ENCODE measurements at places on chromosomes 1 and 21.
A peak's percentile ranks its signal among the peaks of the same experiment; 100 is the strongest.

DNA sequence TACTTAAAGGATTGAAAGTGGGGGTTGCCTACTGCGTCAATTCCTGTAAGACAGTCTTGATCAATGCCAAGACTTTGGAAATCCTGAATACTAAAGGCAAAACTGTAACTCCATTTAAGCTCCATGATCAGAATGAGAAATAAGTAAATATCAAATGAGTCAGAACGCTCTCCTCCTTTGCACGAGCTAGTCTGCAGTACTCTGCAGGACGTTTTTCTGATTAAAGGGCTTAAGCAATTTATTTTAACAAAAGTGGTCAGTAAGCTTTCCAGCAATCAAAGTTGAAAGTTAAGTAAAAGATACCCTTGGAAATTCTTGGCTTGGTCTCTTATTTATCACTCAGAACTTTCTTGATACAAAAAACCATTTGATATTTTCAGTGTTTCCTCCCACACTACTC is 35.7 kb upstream of the ARHGAP29 start:
- DNase-seq: no peak

DNA sequence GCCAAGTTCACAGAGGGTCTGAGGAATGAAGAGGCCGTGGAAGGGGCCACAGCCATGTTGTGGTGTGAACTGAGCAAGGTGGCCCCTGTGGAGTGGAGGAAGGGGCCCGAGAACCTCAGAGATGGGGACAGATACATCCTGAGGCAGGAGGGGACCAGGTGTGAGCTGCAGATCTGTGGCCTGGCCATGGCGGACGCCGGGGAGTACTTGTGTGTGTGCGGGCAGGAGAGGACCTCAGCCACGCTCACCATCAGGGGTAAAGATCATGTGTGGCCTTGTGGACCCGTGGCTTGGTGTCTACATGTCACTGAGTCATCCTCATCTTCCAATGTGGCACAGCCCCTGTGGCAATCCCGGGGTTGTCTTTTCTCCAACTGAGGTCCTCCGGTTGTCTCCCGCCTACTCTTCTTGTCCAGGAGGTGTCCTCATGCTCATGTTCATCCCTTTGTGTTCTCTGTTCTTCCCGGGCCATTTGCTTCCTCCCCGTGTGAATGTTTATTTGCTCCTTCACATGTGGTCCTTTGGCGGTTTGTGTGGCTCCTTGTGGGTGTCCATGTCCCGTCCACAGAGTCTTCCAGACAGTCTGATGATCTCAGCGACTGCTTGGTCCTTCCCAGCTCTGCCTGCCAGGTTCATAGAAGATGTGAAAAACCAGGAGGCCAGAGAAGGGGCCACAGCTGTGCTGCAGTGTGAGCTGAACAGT is 84.2 kb downstream of the OBSCN start:
- DNase-seq: no peak

- DNase-seq: no peak
Measured at GRCh38 chr1:201828217-201828819, 639 bp upstream of the IPO9 start.

DNA sequence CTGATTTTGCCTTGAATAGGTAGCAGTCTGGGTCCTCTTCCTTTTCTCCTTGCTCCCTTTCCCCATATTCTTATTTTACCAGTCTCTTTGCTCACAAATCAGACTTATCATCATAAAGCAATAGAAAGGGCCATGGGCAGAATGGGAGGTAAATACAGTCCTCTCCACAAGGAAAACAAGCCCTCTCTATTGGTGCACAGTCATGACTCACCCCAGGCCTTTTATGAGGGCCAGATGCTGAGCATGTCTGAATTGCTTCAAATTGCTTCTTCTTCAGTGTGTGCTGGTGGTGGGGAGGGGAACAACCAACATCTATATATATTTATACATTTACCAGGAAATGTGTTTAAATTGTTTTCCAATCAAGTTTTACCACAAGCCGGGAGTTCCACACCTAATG is 75.2 kb downstream of the GFI1 start:
- no peak for DNase-seq

GRCh38 chr1:153343811-153344717 is 4.6 kb downstream of the PGLYRP4 start:
- DNase-seq: no peak

DNA sequence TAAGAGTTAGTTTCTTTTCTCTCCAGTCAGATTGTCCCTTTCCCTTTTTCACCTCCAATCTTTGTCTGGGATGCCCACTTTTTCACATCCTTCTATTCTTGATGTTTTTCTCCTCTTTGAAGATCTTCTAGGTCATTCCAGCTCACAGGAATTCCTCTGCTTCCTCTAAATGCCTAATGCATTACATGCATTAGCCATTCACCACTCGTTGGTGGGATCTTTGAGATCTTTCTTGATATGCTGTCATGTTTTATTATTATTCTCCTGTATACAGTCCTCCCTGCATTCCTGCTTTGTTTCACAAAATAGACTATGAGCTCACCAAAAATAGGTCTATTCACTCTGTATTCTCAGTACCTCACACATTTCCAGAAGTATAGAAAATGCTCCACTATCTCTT is 129.0 kb downstream of the LYPLAL1 start:
- no peak for DNase-seq

GRCh38 chr1:166036092-166036491 is 130.7 kb downstream of the FAM78B start:
- DNase-seq: no peak

GRCh38 chr1:216670118-216670883 is 52.9 kb downstream of the ESRRG start:
- DNase-seq: no peak

DNA sequence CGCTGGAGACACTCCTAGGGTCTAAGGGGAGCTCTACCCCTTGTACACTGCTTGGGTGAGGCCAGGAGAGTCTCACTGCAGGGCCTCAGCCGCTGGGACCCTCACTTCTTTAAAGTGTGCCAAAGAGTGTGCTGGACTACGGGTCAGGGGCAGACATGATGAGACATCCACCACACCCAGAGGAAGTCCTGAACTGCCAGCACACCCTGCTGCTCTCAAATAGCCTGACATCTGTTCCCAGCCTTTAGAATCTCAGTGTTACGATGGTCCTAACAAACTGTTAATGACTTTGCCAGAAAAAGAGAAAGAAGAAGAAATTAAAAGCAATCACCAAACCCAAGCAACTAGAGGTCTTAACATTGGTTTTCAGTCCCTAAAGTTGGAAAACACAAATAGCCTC is 49.0 kb downstream of the MRPL37 start:
- no peak for DNase-seq

GRCh38 chr21:42062236-42063022 is 8.7 kb upstream of the UMODL1 start:
- peak; percentile 96 for DNase-seq

- DNase-seq: no peak
Measured at GRCh38 chr1:56509713-56510641, 69.4 kb downstream of the PLPP3 start.

GRCh38 chr1:224592636-224593582 is 23.2 kb upstream of the CNIH3 start:
- no peak for DNase-seq

DNA sequence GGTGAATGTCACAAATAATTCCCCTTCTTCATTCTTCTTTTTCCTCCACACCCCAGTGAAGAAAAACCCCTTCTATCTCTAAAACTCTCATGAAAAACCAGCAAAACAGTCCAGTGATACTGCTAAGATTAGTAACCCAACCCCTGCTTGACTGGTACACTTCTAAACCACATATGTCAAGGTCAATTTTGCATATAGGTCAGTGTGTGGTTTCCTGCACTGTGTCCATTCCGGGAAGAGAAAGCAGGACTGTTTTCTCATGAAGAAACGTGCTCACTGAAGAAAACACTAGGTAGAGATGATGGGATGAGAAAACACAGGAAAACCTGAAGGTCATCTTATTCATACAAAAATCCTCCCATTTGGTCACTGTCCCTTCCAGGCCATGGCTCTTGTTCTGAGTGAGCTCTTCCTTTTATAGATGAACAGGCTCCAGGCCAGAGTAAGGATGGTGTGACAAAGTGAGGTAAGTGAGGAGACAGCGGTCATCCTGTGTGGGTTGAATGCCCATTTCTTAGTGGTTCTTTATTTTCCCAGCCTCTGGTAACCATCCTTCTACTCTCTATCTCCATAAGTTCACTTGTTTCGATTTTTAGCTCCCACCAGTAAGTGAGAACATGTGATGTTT is 122.7 kb downstream of the FASLG start:
- DNase-seq: peak; percentile 25

- DNase-seq: no peak
Measured at GRCh38 chr21:44552136-44552535, 831 bp upstream of the KRTAP10-2 start.

- no peak for DNase-seq
Measured at GRCh38 chr1:205613854-205614412, 17.9 kb downstream of the ELK4 start.

DNA sequence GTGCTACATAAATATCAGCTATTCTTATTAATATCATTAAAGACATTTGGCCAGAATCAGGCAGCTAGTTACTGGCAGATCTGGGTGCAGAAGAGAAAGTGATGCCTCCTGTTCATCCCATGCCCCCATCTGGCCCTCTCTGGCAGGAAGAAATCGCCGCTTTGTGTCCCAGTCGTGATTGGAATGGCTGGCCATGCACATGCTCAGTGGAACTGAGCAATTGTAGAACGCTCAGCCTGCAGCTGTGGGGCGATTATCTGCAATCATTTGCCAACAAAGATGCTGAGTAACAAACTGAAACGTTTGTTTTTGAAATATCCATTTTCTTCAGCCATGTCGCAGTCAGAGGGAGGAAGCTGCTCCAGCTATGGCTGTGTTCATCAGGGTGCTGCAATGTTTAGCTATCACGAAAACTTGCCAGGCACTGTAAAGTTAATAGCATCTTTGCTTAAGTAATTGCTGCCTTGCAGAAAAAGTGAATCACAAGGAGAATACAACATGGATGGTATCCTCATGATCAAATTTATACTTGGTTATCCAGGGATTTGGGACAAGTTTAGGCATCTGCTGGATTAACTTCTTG is 36.5 kb downstream of the NGF start:
- no peak for DNase-seq

GRCh38 chr1:225642177-225642576 is 10.7 kb downstream of the ENAH start:
- no peak for DNase-seq

DNA sequence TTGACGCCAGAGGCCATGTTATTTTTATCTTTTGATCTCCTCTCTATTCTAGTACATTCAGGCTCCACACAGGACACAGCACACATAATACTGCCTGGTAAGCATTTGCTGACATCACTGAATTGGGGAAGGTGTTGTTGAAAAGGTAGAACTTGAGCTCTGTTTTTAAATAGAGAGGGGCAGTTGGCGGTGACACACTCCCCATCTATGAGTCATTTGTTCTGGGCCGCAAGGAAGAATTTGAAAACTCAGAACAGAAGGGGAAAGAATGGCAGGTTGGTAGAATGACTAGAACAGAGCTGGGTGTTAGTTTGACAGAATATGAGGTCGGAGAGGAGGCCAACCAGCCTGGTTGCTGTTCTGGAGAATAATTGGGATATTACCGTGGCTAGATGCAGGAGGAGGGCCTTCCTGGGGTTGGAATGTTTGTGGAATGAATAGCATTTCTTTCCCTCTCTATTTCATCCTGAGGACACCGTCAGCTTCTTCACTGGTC is 52.1 kb upstream of the ERRFI1 start:
- DNase-seq: no peak

- DNase-seq: no peak
Measured at GRCh38 chr1:62384276-62385005, 52.4 kb upstream of the USP1 start.

GRCh38 chr1:17523321-17524041 is 16.0 kb upstream of the ARHGEF10L start:
- no peak for DNase-seq

DNA sequence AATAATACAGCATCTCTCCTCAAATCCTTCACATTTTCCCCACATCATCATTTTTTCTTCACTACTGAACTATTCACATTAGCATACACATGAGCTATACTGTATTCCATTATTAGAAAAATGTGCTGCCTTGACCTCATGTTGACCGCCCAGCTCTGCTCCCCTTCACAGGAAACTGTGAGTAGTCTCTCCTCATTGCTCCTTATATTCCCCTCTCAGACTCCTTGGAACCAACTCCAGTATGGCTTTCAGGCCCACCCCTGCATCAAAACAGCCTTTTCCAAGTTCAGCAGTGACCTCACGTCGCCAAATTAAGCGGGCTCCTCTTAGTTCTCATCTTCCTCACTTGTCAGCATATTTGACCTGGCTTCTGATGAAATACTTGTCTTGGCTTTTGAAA is 59.2 kb upstream of the SPAG17 start:
- DNase-seq: no peak

GRCh38 chr1:185375583-185375982 is 58.5 kb upstream of the IVNS1ABP start:
- no peak for DNase-seq

DNA sequence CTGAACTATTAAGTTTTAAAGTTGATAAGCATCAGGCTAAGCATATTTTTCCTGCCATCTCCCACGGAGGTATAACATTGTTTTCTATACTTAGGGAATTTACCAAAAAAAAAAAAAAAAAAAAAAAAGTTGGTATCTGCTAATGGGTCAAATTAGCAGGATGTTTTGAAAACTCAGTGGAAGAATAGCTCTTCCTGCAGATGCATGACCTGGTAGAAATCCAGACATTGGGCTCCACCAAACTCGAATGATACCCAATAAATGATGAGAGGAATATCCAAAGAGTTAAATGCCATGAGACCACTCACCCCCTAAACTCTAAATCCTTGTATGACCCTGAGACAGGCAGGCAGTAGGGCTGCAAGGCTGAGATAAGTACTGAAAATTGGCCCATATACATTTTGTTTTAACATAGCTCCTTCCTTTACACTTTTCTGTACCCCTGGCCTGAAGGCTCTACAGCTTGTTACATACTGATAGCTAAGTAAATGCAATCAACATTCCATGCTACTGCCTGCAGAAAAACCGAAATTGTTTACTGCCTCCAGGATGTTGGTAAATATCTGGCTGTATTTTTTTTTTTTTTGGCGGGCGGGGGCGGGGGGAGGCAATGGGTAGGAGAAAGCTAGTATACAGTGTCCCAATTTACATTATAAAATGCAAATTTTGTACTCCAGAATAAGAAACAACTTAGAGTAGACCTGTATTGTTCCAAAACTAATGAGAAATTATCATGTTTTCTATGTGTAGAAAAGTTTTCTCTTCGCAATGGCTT is 57.6 kb downstream of the NFIA start:
- no peak for DNase-seq

GRCh38 chr21:25343774-25344545 is 263.3 kb downstream of the MRPL39 start:
- no peak for DNase-seq

GRCh38 chr1:205008896-205009295 is 34.1 kb upstream of the CNTN2 start:
- DNase-seq: no peak

DNA sequence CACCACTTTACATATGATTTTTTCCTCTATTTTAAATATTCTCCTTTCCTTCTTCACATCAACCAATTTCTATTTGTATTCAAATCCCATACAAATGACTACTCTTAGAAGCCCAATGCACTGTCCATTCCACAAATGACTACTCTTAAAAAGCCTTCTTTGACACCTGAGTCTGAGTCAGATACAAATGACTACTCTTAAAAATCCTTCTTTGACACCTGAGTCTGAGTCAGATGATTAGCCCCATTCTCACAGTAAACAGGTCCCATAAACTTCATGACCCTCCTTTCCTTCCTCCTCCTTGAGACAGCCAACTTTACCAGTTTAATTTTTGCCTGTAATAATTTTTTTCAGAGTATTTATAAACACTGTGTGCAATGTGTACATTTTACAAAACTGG is 231.3 kb upstream of the USP25 start:
- no peak for DNase-seq
